ENCODE measurements at places on chromosomes 5 and 9. TPM values are rescaled to one million over a fixed set of nuclear protein-coding genes. Genes with fewer than 3 reads are reported as not detected.

HTR4 gene
- total RNA-seq = 0.92 TPM

FGF10 gene
- total RNA-seq = 12.6 TPM

PCDHGC5 gene
- not detected for total RNA-seq

SIT1 gene
- 2.0 TPM for total RNA-seq

DNA sequence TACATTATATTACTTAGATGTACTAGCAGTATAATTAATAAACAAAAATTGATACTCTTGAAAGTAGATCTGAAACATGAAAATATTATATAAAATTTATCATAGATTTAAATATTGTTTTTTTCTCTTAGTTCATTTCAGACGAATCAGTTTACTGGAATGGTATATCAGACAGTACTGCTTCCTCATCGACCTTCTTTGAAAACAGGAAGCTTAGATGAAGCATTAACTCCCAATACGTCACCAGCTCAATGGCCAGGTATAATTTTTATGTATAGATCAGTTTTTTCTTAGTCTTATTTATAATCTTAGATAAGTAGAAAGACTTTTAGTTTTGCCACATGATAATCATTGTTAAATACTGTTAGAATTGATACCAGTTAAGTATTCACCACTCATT is 106.3 kb downstream of the DMXL1 start:
- DNase-seq = no peak

DNA sequence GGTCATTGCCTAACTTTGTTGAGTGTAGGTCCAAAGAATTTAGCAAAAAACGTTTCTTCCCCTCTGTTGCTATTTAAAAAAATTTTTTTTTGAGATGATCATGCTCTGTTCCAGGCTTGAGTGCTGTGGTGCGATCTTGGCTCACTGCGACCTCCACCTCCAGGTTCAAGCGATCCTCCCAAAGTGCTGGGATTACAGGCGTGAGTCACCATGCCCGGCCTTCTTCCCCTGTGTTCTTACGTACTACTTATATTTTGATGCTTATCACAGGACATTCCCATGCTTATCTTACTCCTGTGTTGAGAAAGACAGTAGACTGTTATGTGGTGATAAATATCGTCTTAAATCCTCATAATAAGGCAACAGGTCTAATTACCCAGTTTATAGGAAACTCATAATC is 2.5 kb downstream of the ACER2 start:
- no peak for DNase-seq

NR5A1 gene
- total RNA-seq = not detected

GRCh38 chr5:74252044-74252443 is 388.5 kb downstream of the ENC1 start:
- DNase-seq = no peak

DNA sequence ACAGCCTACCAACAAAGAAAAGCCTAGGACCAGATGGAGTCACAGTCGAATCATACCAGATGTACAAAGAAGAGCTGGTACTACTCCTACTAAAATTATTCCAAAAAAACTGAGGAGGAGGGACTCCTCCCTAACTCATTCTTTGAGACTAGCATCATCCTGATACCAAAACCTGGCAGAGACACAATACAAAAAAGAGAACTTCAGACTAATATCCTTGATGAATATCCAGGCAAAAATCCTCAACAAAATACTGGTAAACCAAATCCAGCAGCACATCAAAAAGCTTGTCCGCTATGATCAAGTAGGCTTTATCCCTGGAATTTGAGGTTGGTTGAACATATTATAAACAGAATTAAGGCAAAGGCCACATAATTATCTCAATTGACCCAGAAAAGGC is 900.4 kb upstream of the ARRDC3 start:
- no peak for DNase-seq

DNA sequence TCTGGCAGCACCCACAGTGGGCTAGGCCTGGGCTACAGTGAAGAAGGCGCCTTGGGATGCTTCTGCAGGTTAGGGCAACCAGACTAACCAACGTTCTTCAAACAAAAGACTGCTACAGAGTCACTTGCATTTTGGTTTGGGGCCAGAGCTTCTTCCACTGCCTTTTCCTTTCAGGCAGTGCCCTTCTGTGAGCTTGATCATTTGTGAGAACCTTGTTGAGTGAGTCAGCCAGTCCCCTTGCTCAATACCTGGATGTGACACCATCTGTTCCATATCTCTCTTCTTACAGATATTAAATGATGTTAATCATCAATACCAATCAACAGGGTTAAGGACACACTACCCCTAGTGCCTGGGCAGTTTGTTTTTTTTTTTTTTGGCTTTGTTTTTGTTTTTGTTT is 46.5 kb upstream of the VDAC1 start:
- DNase-seq = no peak

PAM gene
- total RNA-seq = 315 TPM

- no peak for DNase-seq
Measured at GRCh38 chr5:168104350-168104749, 187.1 kb upstream of the WWC1 start.

GRCh38 chr9:21607576-21607975 is 125.5 kb upstream of the IFNE start:
- no peak for DNase-seq

DNA sequence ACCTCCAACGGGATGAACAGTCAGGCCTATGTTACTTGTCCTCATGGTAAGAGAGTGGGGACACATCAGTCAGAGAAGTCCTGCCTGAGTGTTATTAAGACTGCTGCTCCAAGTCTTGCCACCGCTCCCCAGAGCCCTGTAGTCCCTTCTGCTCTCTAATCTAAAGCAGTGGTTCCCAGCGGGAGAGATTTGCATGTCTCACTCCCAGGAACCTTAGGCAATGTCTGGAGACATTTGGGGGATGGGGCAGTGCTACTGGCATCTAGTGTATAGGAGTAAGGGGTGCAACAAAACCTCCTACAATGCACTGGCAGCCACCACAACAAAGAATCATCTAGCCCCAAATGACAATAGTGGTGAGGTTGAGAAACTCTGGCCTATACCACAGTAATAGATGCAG is 2.6 kb upstream of the SVEP1 start:
- DNase-seq = no peak

DNA sequence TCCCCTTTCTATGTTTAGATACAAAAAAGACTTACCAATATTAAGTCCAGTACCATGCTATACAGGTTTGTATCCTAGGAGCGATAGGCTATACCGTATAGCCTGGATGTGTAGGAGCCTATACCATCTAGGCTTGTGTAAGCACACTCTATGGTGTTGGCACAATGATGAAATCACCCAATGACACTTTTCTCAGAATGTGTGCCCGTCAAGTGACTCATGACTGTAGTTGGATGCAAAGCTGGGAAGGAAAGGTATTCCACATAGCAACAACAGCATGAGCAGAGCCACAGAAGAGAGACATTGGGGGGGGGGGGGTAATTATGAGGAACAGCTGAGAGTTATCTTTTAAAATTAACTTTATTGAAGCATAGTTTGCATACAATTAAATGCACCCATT is 63.2 kb downstream of the TTLL11 start:
- no peak for DNase-seq

GRCh38 chr9:35603506-35603985 is 1.5 kb upstream of the TESK1 start:
- DNase-seq = peak; percentile 79

- DNase-seq = no peak
Measured at GRCh38 chr5:2622866-2623265, 128.6 kb downstream of the IRX2 start.

DNAJA1 gene
- total RNA-seq = 81.1 TPM

DNA sequence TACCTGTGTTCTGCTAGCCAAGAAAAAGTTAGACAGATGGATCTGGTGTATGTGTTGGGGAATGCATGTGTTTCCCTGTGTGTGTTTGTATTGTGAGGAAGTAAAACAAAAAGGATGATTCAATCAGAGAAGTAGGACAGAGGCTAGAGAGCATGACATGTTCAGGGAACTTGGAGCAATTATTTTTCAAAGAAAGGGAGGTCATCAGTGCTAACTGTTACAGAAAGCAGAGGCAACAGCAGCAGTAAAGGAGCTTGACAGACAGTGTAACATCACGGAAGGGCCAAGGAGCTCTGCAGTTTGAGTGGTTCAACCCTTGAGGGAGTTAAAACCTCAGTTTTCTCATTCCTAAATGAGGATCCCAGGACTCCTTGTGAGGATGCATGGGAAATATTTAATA is 13.2 kb downstream of the SPINK1 start:
- no peak for DNase-seq

MLANA gene
- total RNA-seq = not detected

CD72 gene
- not detected for total RNA-seq

All from stomach (tissue), 19 donors.